ENCODE measurements at places on chromosomes 11 and 22. TPM values are rescaled to one million over a fixed set of nuclear protein-coding genes. Genes with fewer than 3 reads are reported as not detected.

KLHDC7B gene
- 0.46 TPM for polyA plus RNA-seq

- H3K27me3 ChIP-seq = peaks cover 9% of the 10 kb centered on the region
- H3K4me1 ChIP-seq = peaks cover 16% of the 10 kb centered on the region
- DNase-seq = no peak
- no peak overlapping the region for H3K27ac ChIP-seq
- H3K36me3 ChIP-seq = no peaks in the 10 kb centered on the region
Observed at GRCh38 chr11:61279934-61280659, 15.0 kb downstream of the VWCE start.

- peaks cover 62% of the 10 kb centered on the region for H3K4me1 ChIP-seq
- H3K27ac ChIP-seq = peak overlapping the region; percentile 95
- DNase-seq = peak; percentile 37
- no peaks in the 10 kb centered on the region for H3K36me3 ChIP-seq
Observed at GRCh38 chr11:2379466-2380174, 2.5 kb downstream of the CD81 start.

FIBIN gene
- 9.2 TPM for polyA plus RNA-seq

KDM4D gene
- 0.31 TPM for polyA plus RNA-seq

TSPAN18 gene
- 6.6 TPM for polyA plus RNA-seq

EFEMP2 gene
- 36.0 TPM for polyA plus RNA-seq

MRGPRX3 gene
- 1.2 TPM for polyA plus RNA-seq

DNA sequence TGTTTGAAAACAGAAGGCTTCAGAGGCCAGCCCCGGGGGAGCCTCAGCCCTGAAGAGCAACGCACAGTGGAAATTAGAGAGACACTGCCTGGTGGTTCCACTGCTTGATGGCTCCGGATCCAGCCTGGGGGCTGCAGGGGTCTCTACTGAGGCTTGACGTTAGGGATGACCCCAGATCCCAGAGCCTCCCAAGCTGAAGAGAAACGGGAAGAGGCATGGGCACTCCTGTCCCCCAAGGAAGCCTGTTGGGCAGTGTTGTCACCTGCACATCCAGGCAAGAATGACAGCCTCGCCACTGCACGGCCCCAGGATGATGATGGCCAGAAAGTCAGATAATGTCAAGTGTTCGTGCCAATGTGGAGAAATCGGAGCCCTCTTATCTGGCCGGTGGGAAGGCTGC, 56.8 kb upstream of the FGF3 start:
- H3K4me1 ChIP-seq = no peaks in the 10 kb centered on the region
- no peaks in the 10 kb centered on the region for H3K36me3 ChIP-seq
- no peak overlapping the region for H3K4me3 ChIP-seq
- DNase-seq = no peak
- no peaks in the 10 kb centered on the region for H3K27me3 ChIP-seq
- H3K27ac ChIP-seq = no peak overlapping the region

GRCh38 chr11:10927538-10927937, 69.7 kb upstream of the ZBED5 start:
- no peak overlapping the region for H3K4me3 ChIP-seq
- peaks cover 4% of the 10 kb centered on the region for H3K4me1 ChIP-seq
- peaks cover 15% of the 10 kb centered on the region for H3K27me3 ChIP-seq
- peak; percentile 47 for DNase-seq

DNA sequence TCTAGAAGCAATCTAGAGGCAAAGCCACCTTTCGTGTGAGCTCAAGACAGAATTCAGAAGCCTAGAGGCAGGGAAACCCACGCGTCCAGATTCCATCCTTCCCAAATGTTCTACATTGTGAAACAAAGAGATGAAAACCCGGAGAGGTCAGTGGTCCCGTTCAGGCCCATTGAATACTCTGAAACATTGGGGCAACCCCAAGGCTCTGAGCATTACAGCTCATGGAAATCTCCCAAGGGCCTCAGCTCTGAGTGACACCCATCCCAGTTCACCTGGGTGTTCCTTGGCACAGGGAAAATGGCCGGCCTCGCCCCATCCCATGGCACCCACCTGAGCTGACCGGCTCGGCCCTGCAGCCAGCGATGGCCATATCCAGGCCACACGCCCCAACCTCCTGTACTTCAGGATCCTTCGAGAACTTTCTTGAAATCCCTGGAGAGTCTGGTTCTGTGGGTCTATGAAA, 128.6 kb upstream of the FGF3 start:
- H3K4me1 ChIP-seq = peaks cover 25% of the 10 kb centered on the region
- no peak overlapping the region for H3K4me3 ChIP-seq
- H3K36me3 ChIP-seq = no peaks in the 10 kb centered on the region
- no peak overlapping the region for H3K27ac ChIP-seq

DNA sequence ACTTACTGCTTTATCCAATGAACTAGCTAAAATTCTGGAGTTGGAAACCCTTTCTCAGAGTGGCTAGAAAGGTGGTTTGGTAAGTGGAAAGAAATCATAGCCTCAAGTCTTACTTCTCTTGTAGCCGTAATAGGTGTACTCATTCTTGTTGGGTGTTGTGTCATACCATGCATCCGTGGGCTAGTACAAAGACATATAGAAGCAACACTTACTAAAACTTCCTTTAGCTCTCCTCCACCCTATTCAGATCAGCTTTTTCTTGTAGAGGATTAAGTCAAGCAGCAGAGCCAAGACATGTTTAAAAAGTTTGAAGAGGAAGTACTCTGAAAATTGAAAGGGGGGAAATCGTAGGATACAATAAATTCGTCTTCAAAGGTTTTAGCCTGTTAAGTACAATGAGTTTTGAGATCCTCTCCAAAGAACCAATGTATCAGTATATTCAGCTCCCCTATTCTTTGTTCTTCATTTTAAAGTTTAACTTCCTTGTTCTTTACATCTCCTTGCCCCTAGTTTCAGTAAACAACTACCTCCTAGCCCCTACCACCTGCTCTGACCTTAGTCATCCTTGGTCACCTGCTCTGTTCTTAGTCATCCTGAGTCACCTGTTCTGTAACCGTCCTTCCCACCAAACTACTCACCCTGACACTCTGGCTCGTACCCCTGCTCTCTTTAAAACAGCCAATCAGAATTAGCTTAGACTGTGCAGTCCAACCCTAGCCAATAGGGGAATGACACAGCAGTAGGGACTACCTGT, 62.1 kb upstream of the DEUP1 start:
- H3K4me1 ChIP-seq = no peaks in the 10 kb centered on the region
- no peak for DNase-seq
- no peaks in the 10 kb centered on the region for H3K27me3 ChIP-seq
- no peak overlapping the region for H3K4me3 ChIP-seq

GRCh38 chr11:15747671-15748070, 608.7 kb downstream of the SOX6 start:
- no peak overlapping the region for H3K4me3 ChIP-seq
- no peaks in the 10 kb centered on the region for H3K36me3 ChIP-seq
- no peaks in the 10 kb centered on the region for H3K4me1 ChIP-seq

DNA sequence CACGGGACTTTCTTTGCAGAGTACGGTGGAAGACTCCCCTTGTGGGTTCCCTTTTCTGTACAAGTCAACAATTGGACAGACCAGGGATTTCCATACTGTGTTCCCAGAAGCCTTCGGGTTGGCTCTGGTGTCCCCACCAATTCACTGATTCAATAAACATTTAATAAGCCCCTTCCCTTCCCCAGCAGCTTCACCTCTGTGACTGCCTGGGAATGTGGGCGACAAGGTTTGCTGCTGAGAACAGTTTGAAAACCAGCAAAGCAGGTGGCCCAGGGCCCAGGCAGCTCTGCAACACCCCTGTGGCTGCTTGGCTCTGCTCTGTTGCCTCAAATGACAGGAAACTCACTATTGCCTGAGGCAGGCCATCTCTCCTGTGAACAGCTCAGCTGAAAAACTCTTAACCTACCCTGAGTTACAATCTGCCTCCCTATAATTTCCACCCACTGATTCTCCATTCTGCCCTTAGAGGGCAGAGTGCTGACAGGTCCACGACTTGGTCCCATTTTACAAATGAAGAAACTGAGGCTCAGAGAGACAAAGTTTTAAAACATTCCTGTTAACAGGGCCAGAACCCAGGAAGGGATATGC, 10.4 kb downstream of the ADORA2A start:
- no peak overlapping the region for H3K4me3 ChIP-seq
- H3K4me1 ChIP-seq = peaks cover 34% of the 10 kb centered on the region
- H3K27me3 ChIP-seq = no peaks in the 10 kb centered on the region
- H3K36me3 ChIP-seq = peaks cover 19% of the 10 kb centered on the region

DNA sequence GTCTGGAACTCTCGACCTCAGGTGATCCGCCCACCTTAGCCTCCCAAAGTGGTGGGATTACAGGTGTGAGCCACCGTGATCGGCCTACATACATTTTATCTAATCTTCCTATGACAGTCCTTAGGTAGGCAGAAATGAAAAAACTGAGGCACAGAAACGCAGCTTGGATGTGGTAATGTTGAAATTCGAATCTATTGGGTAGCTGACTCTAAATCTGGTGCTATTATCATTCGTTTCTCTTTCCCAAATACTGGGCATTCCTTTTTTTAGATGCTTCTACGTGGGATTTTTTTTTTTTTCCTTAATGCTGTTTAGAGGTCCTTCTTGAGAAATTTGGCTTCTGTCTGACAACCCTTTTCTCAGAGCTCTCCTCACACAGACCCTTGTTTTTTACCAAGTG, 41.5 kb downstream of the FCHSD2 start:
- H3K4me1 ChIP-seq = peaks cover 11% of the 10 kb centered on the region
- H3K27ac ChIP-seq = no peak overlapping the region
- no peak for DNase-seq
- H3K4me3 ChIP-seq = no peak overlapping the region
- no peaks in the 10 kb centered on the region for H3K27me3 ChIP-seq

GRCh38 chr11:17021511-17021910, 7.3 kb upstream of the PLEKHA7 start:
- H3K4me1 ChIP-seq = no peaks in the 10 kb centered on the region
- H3K27ac ChIP-seq = no peak overlapping the region
- DNase-seq = no peak
- no peaks in the 10 kb centered on the region for H3K27me3 ChIP-seq

GRCh38 chr11:98036810-98037209, 983.9 kb upstream of the CNTN5 start:
- H3K36me3 ChIP-seq = no peaks in the 10 kb centered on the region
- DNase-seq = no peak
- no peaks in the 10 kb centered on the region for H3K4me1 ChIP-seq

CRYBA4 gene
- not detected for polyA plus RNA-seq

GRCh38 chr22:33792832-33793231, 127.4 kb downstream of the LARGE1 start:
- H3K4me3 ChIP-seq = no peak overlapping the region
- H3K36me3 ChIP-seq = no peaks in the 10 kb centered on the region
- H3K27me3 ChIP-seq = no peaks in the 10 kb centered on the region
- DNase-seq = no peak

OR8G5 gene
- not detected for polyA plus RNA-seq

DNA sequence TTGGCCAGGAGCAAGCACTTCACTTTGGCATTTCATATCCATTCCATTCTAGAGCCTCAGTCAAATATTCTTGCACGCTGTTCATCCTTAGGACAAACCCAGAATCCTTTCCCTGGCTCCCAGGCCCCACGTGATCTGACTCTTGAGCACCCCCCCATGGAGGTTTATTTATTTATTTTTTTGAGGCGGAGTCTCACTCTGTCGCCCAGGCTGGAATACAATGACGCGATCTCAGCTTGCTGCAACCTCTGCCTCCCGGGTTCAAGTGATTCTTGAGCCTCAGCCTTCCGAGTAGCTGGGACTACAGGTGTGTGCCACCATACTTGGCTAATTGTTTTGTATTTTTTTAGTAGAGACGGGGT, 12.7 kb upstream of the TSGA10IP start:
- no peaks in the 10 kb centered on the region for H3K36me3 ChIP-seq
- no peaks in the 10 kb centered on the region for H3K4me1 ChIP-seq
- H3K27ac ChIP-seq = no peak overlapping the region
- H3K27me3 ChIP-seq = peaks cover 4% of the 10 kb centered on the region
- no peak for DNase-seq

- H3K4me3 ChIP-seq = no peak overlapping the region
- peaks cover 60% of the 10 kb centered on the region for H3K4me1 ChIP-seq
- DNase-seq = no peak
- no peak overlapping the region for H3K27ac ChIP-seq
Observed at GRCh38 chr11:111301842-111302118, 3.4 kb downstream of the POU2AF3 start.

OR51L1 gene
- not detected for polyA plus RNA-seq

DNA sequence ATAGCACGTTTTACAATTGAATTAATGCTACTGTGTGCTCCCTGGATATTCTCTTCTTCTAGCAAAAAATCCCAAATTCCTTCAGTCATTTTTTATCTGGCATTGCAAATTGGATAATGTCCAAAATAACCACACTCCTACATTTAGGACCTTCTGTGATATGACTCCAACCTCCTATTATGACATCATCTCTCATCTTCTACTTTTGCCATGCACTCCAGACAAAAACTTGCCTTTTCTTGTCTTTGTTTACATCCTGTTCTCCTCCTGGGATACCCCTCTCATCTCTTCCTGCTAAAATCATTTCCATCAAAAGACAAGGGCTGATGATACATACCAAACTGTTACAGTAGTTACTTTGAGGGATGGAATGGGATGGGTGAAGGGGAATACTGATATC, 20.6 kb upstream of the TMEM218 start:
- H3K4me3 ChIP-seq = no peak overlapping the region
- H3K36me3 ChIP-seq = no peaks in the 10 kb centered on the region
- DNase-seq = no peak
- H3K27ac ChIP-seq = no peak overlapping the region

- H3K4me3 ChIP-seq = no peak overlapping the region
- H3K27me3 ChIP-seq = no peaks in the 10 kb centered on the region
- no peak overlapping the region for H3K27ac ChIP-seq
- H3K4me1 ChIP-seq = no peaks in the 10 kb centered on the region
- no peak for DNase-seq
- no peaks in the 10 kb centered on the region for H3K36me3 ChIP-seq
Observed at GRCh38 chr11:86201371-86201884, 43.1 kb upstream of the EED start.

NLRP14 gene
- not detected for polyA plus RNA-seq

DNA sequence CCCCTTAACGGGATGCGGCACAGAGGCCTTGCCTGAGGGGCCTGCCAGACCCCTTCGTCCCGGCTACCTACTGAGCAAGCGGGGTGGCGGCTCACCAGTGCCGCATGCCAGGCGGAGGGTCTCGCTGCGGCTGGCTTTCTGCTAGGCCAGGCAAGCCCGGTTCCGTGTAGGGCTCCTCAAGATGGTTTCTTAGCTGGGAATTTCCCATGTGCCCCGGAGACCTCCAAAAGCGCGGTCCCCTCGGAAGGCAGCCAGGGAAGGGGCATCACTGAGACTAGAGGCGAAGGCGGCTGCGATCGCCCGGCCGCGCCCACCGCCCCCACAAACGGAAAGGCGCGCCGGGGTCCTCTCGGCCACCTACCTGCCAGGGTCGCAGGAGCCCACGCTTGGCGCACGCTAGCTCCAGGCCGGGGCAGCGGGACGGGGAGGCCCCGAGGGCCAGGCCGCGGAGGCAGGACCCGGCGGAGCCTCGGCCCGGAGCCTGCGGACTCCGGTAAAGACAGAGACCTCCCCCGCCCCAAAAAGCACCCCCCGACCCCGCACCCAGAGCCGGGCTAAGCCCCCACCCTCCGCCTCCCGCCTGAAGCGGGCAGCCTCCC, 23.8 kb downstream of the MICAL3 start:
- DNase-seq = no peak
- H3K4me1 ChIP-seq = peaks cover 42% of the 10 kb centered on the region
- H3K4me3 ChIP-seq = peak overlapping the region; percentile 86

CLCF1 gene
- 5.4 TPM for polyA plus RNA-seq
